ENCODE measurements at places on chromosomes 3 and 15.

DNA sequence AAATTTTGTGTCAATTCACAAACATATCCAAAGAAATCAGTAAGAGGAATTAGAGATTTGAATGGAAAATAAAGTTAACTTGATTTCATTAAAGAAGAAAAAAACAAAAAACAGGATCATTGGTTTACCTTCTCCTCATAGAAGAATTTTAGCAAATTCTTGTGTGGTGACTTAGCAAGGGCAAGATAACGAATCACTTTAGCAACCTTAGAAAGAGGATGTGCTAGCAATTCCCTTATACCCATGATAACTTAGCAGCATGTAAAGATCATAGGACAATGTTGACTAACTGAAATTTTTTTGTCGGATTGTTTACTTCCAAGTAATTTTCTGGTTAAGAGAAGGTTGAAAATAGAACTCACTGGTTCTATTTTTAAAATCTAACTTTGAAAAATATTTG lies 609.3 kb downstream of the GBE1 start:
- DNase-seq, result no peak

GRCh38 chr3:58835086-58835485 lies 168.5 kb upstream of the FAM3D start:
- DNase-seq, result no peak

GRCh38 chr15:48471073-48471472 lies 139.8 kb downstream of the DUT start:
- DNase-seq, result no peak

- no peak for DNase-seq
These were observed 56.0 kb upstream of the MME start for GRCh38 chr3:155024006-155024638.

GRCh38 chr3:55000546-55000945 lies 72.7 kb upstream of the LRTM1 start:
- no peak for DNase-seq

- DNase-seq, result no peak
These were observed 48.6 kb upstream of the CP start for GRCh38 chr3:149270180-149270579.

GRCh38 chr3:69179740-69180372 lies 57.5 kb upstream of the LMOD3 start:
- no peak for DNase-seq

- no peak for DNase-seq
These were observed 79.5 kb upstream of the UMPS start for GRCh38 chr3:124650798-124651197.

GRCh38 chr15:101033801-101034200 lies 114.6 kb downstream of the LRRK1 start:
- DNase-seq, result no peak

GRCh38 chr15:46059921-46060594 lies 425.2 kb downstream of the SQOR start:
- DNase-seq, result no peak

Measured in GM19239 (cell line).